ENCODE measurements at places on chromosomes 5 and 9.

DNA sequence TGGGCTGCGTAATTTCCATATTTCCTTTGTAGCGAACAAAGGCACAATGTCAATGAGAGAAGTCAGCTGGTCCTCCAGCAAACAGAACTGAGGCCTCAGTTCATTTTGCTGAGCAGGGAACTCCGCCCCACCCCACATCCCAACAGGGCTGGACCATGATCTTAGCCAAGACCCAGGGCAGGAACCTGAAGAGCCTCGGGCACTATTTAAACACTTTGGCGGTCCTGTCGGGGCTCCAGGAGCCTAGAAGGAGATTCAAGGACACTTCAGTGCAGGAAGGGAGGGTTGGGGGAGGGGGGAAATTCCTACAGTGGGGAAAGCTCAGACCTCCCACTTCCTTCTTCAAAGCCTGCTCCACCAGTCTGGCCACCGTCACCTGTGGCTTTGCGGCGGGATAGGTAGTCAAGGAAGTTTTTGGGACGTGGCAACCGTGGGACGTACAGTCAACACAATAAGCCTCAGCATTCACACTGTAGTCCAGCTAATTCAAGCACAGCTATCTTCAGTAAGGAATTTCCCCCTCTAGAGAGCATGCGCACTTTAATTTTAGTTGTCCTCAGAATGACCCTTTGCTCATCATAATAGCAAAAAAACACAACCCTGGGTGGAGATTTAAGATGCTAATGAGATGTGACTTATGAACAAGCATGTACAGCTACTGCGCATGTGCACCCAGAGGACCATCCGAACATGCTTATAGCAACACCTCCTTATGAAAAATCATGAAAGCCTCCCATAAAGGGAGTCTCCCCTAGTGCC, 30.9 kb downstream of the S1PR3 start:
- no peak for DNase-seq

- no peak for DNase-seq
Observed at GRCh38 chr9:77402286-77402685, 225.0 kb downstream of the VPS13A start.

GRCh38 chr5:4065472-4066320, 470.1 kb downstream of the IRX1 start:
- no peak for DNase-seq

GRCh38 chr9:103615994-103616393, 478.1 kb upstream of the SMC2 start:
- DNase-seq: no peak

- DNase-seq: no peak
Observed at GRCh38 chr5:118371973-118372831, 616.1 kb downstream of the DTWD2 start.

GRCh38 chr5:65846101-65846500, 80.3 kb upstream of the ERBIN start:
- DNase-seq: no peak

DNA sequence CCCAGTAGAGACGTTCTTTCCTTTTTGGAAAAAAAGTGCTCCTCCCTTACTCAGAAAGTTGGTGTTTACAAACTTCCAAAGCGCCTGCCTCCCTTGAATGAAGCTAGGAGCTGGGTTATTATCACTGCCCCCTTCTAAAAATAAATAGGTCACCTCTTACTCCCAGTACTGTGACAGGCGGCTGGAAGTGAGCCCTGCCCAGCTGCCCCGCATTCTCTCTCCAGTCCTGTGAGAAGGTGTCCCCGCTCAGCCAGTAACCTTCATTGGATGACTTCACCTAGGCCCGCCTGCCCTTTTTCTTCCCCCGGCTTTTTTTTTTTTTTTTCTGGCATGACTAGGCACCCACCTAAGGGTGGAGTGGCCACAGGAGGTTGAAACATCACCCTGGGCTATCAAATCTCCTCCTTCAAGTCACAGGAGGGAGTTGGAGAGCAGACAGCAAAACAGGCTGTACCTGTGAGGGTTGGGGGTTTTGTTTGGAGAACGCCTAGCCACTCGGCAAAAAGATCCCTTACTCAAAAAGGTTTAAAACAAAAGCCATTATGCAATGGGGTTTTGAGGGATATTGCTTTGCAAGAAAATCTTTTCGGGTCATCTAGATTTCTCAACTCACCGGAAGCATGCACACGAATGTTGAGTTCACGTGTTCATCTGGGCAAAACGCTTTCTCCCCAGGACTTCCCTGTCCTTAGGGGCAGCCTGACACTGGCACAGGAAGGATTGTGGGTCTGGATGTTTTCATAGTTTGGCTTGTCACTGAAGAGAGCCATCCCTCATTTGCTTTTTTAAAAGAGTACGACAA, 43.3 kb upstream of the ZNF622 start:
- DNase-seq: no peak

GRCh38 chr9:12604164-12604821, 88.9 kb upstream of the TYRP1 start:
- no peak for DNase-seq

- DNase-seq: no peak
Observed at GRCh38 chr5:110932755-110933488, 138.6 kb upstream of the TSLP start.

- no peak for DNase-seq
Observed at GRCh38 chr5:56898213-56898612, 11.2 kb upstream of the SETD9 start.

DNA sequence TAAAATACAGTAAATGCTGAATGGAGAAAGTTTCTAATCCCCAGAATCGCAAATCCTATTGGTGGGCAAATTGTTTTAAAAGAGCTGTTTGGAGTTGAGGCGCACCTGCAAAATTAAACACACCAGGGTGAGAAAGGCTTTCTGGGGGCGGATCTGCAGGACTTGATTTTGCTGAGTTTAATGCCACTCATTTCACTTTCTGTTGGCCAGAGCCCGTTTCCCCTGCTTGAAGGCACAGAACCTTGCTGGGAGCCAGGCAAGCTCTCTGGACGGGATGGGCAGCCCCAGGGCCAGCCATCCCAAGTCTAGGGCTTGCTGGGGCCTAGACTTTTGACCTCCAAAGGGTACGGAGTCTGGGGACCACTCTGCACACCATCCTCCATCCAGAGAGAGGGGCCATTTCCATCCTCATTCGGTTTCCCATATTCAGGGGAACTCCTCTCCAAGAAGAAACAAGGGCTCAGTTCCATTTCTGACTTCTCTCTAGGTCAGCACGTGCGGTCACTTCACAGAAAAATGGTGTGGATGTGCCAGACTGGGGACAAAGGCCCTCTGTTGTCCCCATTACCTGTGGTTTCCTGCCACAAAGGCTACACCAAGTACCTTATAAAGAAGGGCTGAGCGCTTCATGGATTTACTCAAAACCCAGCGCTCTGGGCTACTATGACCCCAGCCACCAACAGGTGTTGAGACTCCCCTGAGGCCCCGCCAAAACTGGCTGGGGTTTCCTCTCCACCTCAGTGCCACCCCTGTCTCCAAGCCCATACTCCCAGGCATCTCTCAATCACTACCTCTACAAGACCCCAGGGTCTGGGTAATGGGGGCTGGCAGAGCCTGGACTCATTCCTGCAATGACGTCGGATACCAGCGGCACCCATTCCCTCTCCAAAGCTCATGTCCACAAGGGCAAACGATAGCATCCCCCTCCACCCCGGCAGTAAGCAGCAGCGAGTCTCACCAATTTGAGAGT, 170.0 kb downstream of the AUH start:
- DNase-seq: no peak

DNA sequence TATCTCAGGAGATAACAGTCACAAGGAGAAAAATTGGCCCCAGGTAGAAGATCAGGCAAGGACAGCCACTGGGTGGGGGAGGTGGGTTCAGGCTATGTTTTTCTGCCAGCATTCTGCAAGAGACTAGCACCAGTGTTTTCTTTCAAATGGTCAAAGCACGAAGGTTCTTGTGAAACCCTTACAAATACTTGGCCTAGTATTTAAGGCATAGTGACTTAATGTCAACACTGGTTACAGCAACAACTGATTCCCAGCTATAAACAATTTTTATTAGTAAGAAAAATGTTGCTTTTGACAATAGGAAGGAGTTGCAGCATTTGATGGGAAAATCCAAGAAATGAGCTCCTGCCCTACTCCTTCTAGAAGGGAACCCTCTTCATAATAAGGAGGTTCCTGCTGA, 349.6 kb downstream of the SLIT3 start:
- DNase-seq: no peak

DNA sequence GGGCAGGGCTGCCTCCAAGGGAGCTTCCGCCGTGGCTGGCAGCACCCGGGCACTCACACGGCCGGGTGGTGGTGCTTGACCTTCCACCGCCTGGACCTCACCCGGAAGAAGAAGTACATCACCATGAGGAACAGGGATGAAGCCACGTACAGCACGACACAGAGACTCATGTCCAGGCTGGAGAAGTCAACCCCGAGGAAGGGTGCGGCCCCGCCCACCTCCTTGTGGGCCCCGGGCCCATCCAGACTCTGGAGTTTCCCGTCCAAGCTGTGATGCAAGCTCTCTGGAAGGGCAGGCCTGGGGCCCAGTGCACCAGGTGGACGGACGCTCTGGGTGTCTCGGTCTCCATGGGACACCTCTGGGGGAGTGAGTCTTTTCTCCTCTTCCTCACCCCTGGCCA, 3.7 kb upstream of the LHX3 start:
- no peak for DNase-seq

DNA sequence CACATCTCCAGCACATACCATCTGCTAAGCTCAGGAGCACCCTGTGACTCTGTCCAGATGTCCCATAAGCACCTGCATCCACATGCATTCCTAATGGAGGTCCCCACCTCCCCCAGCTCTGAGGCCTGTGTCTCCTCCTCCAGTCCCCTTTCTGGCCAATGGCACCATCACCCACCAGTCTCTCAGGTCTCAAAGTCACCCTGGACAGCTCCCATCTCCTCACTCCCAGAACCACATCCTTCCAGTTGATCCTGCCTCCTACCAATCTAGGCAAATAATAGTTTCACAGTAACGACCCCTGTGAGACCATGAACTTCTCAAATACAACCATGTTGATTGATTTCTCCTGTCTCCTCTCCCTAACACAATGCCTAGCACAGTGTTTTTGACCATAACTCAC, 40.1 kb downstream of the GGTA1 start:
- no peak for DNase-seq

DNA sequence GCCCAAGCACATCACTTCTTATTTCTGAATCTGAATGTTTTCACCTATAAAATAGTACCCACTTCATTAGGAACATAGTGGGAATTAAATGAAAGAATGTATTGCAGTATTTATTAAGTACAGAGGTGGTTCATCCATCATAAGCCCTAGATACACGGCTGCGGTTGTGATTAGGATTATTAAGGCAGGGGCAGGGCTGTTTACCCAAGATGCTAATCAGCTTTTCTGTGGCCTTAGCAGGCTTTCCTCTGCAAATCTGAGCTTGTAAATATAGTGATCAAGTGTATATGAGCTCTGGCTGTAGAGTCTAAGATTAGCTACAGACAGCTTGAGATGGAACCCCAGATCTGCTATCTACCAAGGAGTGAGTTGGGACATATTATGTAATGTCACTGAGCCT, 124.1 kb upstream of the ADRA1B start:
- no peak for DNase-seq

DNA sequence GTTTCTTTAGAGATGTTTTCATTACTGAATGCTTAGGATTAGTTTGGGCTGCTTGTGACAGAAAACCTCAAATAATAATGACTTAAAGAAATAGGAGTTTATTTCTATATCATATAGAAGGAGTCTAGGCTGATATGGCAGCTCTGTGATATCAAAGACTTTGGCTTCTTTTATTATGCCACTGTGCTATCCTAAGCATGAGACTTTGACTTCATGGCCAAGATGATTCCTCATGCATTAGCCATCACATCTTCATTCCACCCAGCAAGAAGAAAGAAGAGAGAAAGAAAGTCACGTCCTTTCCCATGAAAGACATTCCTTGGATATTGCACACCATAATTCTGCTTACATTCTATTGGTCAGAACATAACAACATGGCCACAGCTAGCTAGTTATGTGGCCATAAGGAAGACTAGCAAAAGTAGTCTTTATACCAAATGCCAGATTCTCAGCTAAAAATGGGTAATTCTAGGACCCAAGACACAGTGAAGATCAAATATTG, 76.2 kb downstream of the DAPK1 start:
- DNase-seq: no peak

DNA sequence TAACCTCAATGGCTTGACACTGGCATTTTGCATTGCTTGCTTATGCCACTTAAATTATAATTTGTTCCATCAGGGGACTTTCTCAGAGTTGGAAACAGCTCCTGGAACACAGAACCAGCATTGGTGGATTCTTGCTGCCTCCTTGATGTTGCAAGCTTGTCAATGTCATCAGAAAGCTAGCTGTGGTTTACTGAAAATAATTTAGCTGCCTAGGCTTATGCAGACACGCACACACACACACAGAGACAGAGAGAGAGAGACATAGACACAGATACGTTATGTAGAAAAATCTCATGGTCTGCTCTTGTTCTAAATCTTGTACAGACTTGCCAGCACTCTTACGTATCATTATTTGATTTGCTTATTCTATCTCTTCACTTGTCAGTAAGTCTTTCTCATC, 78.0 kb downstream of the HMHB1 start:
- DNase-seq: no peak

GRCh38 chr5:55344392-55344992, 36.7 kb downstream of the MTREX start:
- peak; percentile 62 for DNase-seq

GRCh38 chr5:153752890-153753289, 262.4 kb downstream of the GRIA1 start:
- DNase-seq: no peak

GRCh38 chr9:128215491-128216409, 12.6 kb downstream of the DNM1 start:
- no peak for DNase-seq

- DNase-seq: no peak
Observed at GRCh38 chr5:20229303-20230005, 241.5 kb upstream of the CDH18 start.

DNA sequence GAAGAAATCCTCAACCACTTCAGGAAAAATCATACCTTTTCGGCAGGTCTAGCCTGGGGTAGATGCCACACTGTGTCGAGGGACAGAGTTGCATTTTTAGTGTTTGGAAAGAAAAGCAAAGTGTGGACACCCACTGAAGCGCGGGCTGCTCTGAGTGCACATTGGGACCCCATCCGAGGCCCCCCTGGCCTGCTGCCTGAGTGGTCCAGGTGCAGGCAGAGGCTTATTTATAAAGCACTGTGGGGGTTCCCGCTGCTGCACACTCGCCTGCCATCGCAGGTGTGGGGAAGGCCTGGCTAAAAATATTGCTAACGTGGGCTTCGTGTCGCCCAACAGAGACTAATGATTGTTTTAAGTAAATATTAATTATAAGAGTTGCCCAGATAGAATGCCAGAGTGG, 119.4 kb downstream of the CRB2 start:
- DNase-seq: no peak

DNA sequence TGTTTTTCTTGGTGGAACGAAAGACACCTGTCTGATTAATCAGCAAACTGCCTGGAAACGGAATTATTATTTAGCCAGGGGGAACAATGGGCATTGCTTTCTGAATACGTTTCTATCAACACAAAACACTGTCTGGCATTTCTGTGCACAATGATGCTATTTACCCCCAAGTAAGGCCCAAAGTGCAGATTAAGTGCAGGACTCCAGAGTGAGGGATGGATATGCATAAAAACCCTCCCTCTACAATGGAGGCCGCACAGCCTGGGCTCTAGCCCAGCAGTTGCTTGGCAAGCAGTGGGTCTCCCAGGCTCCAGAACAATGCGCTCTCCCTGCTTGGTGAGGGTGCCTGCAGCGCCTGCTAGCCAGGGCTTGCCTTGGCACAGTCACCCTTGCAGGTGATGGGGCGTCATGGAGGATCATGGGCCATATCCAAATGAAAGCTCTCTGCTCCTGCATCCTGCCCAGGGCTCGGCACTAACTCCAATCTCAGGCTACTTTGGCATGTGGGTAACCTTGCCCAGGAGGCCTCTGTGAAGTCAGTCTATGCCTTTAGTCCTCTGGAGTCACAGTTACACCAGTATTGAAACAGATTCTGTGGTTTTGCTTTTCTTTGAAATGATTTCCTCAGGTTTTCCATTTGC, 11.5 kb upstream of the SPATA24 start:
- DNase-seq: no peak
